Common myeloid progenitor, CD34-positive (primary cell): ENCODE measurements at places on chromosomes 7 and 10.

- no peaks in the 10 kb centered on the region for H3K27me3 ChIP-seq
- DNase-seq: no peak
- peaks cover 12% of the 10 kb centered on the region for H3K4me1 ChIP-seq
- H3K4me3 ChIP-seq: no peak overlapping the region
- no peak overlapping the region for H3K27ac ChIP-seq
Observed at GRCh38 chr7:138902161-138902560, 79.0 kb downstream of the KIAA1549 start.

DNA sequence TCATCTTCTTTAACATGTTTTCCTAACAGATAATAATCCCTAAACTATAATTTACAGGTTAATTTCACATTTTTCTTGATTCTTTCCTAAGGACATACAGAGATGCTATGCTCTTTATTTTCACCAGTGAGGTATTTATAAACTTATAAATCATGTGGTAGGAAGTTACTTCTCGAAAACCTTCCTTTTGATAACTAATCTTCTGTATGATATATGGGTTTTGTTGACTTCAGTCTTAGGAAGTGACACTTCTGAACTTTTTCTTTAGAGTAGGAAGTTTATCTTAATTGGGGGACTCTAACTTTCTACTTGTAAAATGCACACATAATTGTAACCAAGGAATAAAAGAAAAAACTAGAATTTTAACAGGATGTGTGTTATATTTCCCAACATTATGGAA is 9.8 kb upstream of the PNPLA8 start:
- no peaks in the 10 kb centered on the region for H3K27me3 ChIP-seq
- no peak overlapping the region for H3K4me3 ChIP-seq
- DNase-seq: peak; percentile 18

DNA sequence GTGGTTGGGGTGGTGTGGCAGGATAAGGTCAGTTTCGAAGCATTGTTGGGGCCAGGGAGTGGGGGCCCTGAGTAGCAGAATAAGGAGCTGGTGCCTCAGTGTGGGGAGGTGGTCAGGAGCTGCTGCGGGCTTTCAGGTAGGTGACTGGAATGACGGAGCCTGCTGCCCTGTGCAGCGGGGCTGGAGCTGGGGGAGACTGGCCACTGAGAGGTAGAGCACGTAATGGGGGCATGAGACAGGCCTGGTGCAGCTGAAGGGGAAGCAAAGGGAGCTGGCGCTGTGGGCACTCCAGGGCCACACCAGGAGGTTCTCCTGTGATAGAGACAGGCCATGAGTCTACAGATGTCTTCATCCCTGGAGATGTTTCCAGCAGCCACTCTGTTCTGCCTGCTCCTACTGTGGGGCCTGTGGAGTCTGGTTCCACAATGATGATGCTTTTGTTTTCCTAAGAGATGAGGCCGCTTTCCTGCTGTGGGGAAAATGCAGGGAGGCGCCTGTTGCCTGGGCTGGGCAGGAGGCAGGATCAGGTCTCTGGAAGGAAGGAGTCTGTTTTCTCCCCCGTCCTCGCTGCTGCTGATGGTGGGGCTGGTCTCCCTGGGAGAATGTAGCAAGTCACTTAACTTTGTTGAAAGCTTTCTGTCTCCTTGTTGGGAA is 31.1 kb downstream of the NUB1 start:
- H3K27ac ChIP-seq: no peak overlapping the region
- DNase-seq: no peak
- H3K4me3 ChIP-seq: no peak overlapping the region
- peaks cover 47% of the 10 kb centered on the region for H3K36me3 ChIP-seq

DNA sequence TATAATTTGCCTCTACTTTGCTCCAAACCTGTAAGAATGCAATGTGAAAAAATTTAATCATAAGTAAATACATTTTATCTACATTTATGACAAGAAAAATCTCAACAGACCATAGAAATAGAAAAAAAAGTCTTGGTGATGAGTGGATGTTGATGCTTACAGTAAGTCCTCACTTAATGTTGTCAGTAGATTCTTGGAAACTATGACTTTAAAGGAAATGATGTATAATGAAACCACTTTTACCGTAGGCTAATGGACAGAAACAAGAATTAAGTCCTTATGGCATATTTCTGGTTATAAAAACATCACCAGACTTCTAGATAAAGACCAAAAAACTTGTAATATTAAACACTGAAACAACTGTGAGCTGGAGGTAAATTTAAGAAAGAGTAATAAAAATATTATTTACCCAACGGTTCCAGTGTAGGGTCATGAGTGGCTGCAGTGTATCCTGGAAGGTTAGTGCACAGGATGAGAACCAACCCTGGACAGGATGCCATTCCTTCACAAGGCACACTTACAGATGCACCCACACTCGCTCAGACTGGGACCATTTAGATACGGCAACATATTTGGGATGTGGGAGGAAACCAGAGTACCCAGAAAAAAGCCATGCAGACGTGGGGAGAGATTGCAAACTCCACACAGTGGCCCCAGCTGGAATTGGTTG is 76.3 kb downstream of the GLCCI1 start:
- H3K36me3 ChIP-seq: peaks cover 4% of the 10 kb centered on the region
- no peaks in the 10 kb centered on the region for H3K4me1 ChIP-seq
- no peak overlapping the region for H3K27ac ChIP-seq
- H3K4me3 ChIP-seq: no peak overlapping the region
- no peaks in the 10 kb centered on the region for H3K27me3 ChIP-seq
- DNase-seq: no peak

DNA sequence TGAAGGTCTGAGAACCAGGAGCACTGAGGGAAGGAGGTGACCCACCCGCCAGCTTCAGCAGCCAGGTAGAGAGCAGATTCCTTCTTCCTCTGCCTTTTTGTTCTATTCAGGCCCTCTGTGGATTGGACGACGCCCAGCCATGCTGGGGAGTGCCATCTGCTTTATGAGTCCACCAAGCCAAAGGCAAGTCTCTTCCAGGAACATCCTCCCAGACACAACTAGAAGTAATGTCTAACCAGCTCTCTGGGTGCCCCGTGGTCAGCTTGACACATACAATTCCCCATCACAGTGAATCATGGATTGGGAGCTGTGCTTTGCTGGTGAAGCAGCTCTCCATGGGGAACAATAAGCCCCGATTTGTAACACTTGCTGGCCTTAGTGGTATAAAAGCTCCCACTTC is 125.2 kb downstream of the CCDC3 start:
- H3K27ac ChIP-seq: no peak overlapping the region
- no peak for DNase-seq
- H3K27me3 ChIP-seq: no peaks in the 10 kb centered on the region
- H3K36me3 ChIP-seq: no peaks in the 10 kb centered on the region
- H3K4me3 ChIP-seq: no peak overlapping the region
- no peaks in the 10 kb centered on the region for H3K4me1 ChIP-seq
